ENCODE measurements at places on chromosomes 11 and 22.

- DNase-seq, result no peak
- H3K36me3 ChIP-seq, result no peaks in the 10 kb centered on the region
- H3K27ac ChIP-seq, result no peak overlapping the region
Measured at GRCh38 chr11:74025467-74026166, 16.7 kb upstream of the UCP3 start.

DNA sequence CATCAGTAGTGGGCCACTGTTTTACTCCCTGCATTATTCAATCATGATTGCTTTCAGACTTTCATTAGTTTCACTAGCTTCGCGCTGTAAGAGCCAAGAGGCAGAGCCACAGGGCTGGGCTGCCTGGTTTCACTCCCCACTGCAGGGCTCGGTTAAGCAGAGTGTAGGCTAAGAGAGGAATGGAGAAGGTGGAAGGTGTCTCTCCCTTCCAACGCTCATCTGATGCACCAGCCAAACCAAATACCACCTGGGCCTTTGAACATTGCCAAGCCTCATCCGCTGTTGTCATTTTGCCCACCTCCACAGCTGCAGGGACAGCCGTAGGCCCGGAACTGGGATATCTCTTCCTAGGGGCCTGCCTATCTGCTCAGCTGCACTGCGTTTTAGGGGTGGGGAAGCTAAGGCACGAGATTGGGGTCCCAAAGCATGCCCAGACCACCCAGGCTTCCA lies 480 bp upstream of the SMARCB1 start:
- peaks cover 11% of the 10 kb centered on the region for H3K4me1 ChIP-seq
- no peak for DNase-seq
- H3K4me3 ChIP-seq, result peak overlapping the region; percentile 92
- no peaks in the 10 kb centered on the region for H3K27me3 ChIP-seq
- peaks cover under 1% of the 10 kb centered on the region for H3K36me3 ChIP-seq

DNA sequence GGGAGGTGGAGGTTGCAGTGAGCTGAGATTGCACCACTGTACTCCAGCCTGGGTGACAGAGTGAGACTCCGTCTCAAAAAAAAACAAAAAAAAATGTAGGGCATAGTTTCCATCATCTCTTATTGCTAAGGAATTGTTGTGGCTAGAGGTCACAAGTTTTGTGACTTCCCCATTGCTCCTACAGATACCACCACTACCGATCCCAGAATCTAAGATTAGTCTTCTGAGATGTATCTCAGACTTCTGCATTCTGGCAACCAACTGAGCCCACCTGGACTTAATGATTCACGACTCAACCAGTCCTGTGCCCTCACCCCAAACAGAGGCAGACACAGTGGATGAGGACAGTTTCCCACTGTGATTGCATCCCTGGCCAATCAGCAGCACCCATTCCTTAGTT lies 148.9 kb downstream of the NECTIN1 start:
- no peak overlapping the region for H3K27ac ChIP-seq
- H3K36me3 ChIP-seq, result no peaks in the 10 kb centered on the region
- peaks cover 16% of the 10 kb centered on the region for H3K4me1 ChIP-seq
- no peaks in the 10 kb centered on the region for H3K27me3 ChIP-seq

GRCh38 chr11:59240322-59240721 lies 27.6 kb upstream of the MPEG1 start:
- H3K36me3 ChIP-seq, result no peaks in the 10 kb centered on the region
- H3K27ac ChIP-seq, result no peak overlapping the region
- H3K27me3 ChIP-seq, result no peaks in the 10 kb centered on the region

DNA sequence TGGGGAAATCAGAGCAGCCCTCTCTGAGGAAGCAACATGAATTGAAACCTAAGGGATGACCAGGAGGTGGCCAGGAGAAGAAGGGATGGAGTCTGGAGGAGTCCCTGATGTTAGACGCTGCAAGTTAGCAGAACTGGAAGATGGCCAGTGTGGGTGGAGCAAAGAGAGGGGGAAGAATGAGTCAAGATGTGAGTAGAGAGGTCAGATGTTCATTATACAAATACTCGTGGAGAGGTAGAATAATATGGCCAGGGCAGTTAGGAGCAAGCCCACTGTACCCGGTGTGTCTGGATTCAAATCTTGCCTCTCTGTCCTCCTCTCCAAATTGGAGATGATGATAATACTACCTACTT lies 242.0 kb downstream of the TENM4 start:
- no peaks in the 10 kb centered on the region for H3K36me3 ChIP-seq
- no peak overlapping the region for H3K27ac ChIP-seq
- H3K27me3 ChIP-seq, result no peaks in the 10 kb centered on the region
- no peak overlapping the region for H3K4me3 ChIP-seq
- no peaks in the 10 kb centered on the region for H3K4me1 ChIP-seq
- DNase-seq, result no peak

DNA sequence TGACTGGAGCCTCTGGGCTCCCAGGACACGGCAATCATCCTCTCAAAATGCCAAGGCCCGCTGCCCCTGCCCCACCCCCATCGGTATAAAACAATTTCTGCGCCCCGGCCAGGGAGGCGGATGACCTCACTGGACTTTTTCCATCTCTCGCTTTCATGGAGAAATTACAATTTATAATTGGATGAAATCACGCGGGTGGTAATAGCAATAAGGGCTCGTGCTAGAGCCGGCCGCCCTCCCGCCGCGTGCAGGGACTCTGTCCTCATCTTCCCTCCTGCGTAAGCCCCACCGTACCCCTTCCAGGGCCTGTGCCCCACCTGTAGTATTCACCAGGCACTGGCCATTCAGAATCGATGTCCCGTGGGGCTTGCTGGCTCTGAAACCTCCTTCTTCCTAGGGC lies 64.5 kb downstream of the MACROD1 start:
- H3K27me3 ChIP-seq, result no peaks in the 10 kb centered on the region
- no peak for DNase-seq
- H3K36me3 ChIP-seq, result no peaks in the 10 kb centered on the region

DNA sequence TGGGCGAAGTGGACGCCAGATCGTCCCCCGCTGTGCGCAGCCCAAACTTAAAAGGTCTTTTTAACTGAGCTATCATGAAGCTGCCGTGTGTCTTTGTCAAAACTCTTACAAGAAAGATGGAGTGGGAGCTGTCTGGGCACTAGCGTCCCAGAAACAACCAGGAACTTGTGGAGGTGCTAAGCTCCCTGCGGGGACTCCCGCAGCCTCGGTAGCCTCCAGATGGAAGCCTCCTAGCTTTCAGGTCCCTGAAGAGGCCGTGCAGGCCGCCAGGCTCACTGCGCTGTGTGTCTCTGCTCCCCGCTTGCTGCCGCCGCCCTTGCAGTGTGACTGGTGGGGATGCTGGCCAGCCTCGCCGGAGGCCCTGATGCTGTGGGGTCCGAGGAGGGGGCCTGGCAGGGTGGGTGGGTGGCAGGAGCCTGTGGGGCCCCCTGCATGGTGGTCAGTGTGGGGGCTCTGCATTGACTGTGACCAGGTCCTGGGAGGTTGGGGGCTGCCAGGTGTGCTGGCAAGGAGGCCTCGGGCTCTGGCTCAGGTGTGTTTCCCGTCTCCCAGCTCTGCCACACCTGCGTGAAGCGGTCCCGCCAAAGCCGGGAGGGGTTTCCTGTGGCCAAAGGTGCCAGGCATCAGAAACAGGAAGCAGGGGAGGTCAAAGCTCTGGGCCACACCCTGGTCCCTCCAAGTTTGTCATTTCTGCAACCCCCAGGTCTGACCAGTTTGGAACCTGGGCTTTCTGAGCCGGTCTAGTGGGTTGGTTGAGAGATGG lies 1.2 kb downstream of the TRABD start:
- DNase-seq, result peak; percentile 34
- H3K36me3 ChIP-seq, result peaks cover 8% of the 10 kb centered on the region
- H3K27me3 ChIP-seq, result no peaks in the 10 kb centered on the region
- no peaks in the 10 kb centered on the region for H3K4me1 ChIP-seq
- H3K27ac ChIP-seq, result peak overlapping the region; percentile 83

DNA sequence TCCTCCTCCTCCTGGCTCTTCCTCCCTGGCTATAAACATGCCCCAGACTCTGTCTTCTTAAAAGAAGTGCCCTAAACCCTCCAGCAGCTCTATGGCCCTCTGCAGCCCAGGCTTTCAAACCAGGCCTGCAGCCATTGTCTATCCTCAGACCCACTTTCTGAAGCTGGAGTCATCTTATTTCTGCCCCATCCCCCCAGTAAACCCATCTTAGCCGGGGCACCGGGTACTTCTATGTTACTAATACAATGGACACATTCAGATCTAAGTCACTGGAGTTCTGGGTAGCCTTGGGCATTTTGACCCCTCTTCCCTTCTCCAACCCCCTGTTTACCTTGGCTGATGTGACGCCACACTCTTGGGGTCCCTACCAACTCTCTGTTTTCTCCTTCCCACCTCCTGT lies 29.7 kb upstream of the CACNG2 start:
- H3K4me1 ChIP-seq, result no peaks in the 10 kb centered on the region
- no peak overlapping the region for H3K4me3 ChIP-seq
- DNase-seq, result no peak
- no peaks in the 10 kb centered on the region for H3K36me3 ChIP-seq
- peaks cover 16% of the 10 kb centered on the region for H3K27me3 ChIP-seq
- no peak overlapping the region for H3K27ac ChIP-seq

- peaks cover 6% of the 10 kb centered on the region for H3K4me1 ChIP-seq
- H3K36me3 ChIP-seq, result no peaks in the 10 kb centered on the region
- no peak overlapping the region for H3K27ac ChIP-seq
- no peaks in the 10 kb centered on the region for H3K27me3 ChIP-seq
Measured at GRCh38 chr11:74004046-74004695, 4.7 kb downstream of the UCP3 start.

DNA sequence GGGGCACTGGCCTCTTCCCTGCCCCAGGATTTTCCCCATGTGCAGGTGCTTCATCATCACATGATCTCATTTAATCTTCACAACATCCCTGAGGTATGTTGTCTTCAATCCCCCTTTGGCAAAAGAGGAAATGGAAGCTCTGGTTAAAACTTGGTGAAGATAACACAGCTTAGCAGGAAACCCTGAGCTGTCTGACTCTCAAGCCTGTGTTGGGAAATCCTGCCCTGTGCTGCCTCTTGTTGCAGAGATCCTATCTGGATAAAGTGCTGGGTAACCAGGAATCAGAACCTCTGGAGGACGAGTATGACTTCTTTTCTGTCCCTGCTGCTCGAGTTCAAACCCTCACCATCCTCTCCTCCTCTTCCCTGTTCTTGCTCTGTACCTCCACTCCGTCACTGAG lies 13.1 kb upstream of the E2F8 start:
- H3K27ac ChIP-seq, result no peak overlapping the region
- H3K36me3 ChIP-seq, result no peaks in the 10 kb centered on the region
- no peak for DNase-seq

GRCh38 chr11:130170345-130170744 lies 10.8 kb downstream of the ST14 start:
- H3K27ac ChIP-seq, result no peak overlapping the region
- H3K4me3 ChIP-seq, result no peak overlapping the region
- no peaks in the 10 kb centered on the region for H3K4me1 ChIP-seq
- no peaks in the 10 kb centered on the region for H3K27me3 ChIP-seq
- DNase-seq, result no peak

- peaks cover 4% of the 10 kb centered on the region for H3K36me3 ChIP-seq
- no peak for DNase-seq
- H3K4me3 ChIP-seq, result no peak overlapping the region
- H3K27me3 ChIP-seq, result no peaks in the 10 kb centered on the region
- H3K4me1 ChIP-seq, result peaks cover 20% of the 10 kb centered on the region
- no peak overlapping the region for H3K27ac ChIP-seq
Measured at GRCh38 chr11:74141241-74141695, 29.5 kb downstream of the C2CD3 start.

DNA sequence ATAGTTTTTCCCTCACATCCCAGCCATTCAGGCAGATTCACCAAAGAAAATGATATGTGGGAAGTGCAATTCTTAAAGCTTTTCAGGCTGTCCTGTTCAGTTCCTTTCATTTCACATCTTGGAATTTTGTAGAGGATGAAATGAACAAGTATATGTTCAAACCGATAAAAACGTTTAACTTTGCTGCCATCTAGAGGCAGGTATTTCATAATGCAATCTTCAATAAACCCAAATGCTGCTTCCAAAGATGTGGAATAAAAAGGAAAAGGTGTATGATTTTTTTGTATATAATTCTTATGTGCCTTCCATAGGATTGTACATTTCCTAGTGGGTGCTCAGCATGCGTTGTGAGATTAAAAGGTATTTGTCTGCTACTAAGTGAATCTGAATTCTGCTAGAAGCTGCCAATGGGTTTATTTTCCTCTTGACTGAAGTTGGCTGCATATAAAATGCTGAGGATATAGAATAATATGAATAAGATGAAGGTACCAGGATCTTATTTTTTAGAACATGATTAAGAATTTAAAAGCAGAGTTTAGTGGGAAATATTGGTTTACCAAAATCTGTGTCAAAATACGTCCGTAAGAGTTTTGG lies 199.3 kb downstream of the PGR start:
- H3K4me3 ChIP-seq, result no peak overlapping the region
- H3K27me3 ChIP-seq, result no peaks in the 10 kb centered on the region
- peak; percentile 82 for DNase-seq
- no peak overlapping the region for H3K27ac ChIP-seq

- H3K4me1 ChIP-seq, result no peaks in the 10 kb centered on the region
- H3K4me3 ChIP-seq, result no peak overlapping the region
- H3K27me3 ChIP-seq, result no peaks in the 10 kb centered on the region
- H3K27ac ChIP-seq, result no peak overlapping the region
- peak; percentile 53 for DNase-seq
Measured at GRCh38 chr11:74820763-74821162, 72.1 kb downstream of the RNF169 start.

DNA sequence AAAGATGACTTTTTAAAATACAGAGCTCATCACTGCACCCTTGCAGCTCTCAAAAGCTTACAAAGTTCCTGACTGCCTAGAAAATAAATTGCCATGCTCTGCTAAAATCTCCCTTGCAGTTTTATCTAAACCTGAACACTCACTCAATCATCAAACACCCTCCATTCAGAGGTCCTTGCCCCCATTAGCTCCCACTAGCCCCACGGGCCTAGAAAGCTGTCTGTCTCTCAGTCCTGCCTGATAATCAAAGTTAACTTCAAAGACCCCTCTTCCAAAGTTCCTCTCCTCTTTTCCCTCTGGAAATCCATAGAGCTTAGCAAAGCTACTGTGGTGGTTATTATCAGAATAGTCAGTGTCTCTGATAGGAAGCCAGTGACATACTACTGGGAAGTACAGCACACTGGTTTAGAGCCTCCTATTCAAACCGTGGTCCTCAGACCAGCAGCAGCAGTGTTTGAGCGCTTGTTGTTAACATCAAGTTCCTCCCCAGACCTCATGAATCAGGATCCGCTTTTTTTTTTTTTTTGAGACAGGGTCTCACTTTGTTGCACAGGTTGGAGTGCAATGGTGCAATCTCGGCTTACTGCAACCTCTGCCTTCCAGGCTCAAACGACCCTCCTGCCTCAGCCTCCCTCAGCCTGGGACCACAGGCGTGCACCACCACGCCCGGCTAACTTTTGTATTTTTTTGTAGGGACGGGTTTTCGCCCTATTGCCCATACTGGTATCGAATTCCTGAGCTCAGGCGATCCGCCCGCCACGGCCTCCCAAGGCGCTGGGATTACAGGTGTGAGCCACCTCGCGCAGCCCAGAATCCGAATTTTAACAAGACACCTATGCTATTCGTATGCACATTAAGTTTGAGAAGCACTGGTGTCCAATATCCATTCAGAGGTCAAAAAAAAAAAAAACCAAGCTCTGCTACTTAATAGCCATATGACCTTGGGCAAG lies 1.2 kb downstream of the NDUFC2 start:
- peak overlapping the region; percentile 81 for H3K4me3 ChIP-seq
- peak overlapping the region; percentile 88 for H3K27ac ChIP-seq
- no peaks in the 10 kb centered on the region for H3K4me1 ChIP-seq
- no peaks in the 10 kb centered on the region for H3K27me3 ChIP-seq
